ENCODE measurements at places on chromosomes 4 and X.

- DNase-seq, result no peak
These were observed 256.2 kb downstream of the FSTL5 start for GRCh38 chr4:161907590-161907955.

GRCh38 chrX:16077811-16078210 lies 45.6 kb upstream of the GRPR start:
- no peak for DNase-seq

DNA sequence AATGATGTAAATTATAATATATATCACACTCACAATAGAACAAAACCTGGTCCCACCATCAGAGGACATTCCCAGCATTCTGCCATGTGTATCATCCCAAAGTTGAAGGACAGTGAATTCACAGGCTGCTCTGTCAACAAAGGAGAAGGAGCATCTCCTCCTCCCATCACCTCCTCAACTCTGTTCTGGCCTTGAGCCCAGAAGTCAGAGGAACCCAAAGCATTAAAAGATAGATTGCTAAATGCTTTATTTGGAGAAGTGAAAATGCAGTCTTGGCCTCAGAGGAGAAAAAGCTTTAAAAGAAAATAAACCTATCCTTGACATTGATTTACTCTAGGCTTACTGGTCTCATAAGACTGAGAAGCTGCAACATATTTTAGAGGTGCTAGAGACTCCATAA lies 268.8 kb upstream of the RASGEF1B start:
- no peak for DNase-seq

- no peak for DNase-seq
These were observed 178.9 kb upstream of the VEGFC start for GRCh38 chr4:176971576-176972115.

DNA sequence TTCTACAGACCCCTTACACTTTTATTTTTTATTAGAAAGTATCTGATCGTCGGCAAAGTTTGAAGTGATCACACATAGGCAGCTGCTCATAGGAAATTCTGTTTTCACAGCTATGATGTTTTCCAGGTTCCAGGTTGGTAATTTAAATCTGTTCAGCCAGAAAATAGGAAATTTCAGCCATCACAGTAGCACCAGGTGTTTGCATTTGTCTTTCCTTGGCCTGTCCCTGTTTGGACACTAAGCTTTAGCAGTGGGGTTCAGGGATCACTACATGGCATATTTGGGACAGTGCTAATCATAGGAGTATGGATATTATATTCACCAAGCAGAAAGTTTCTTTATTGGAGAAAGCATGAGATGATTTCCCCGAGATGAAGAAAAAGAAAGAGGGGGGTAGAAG lies 92.9 kb downstream of the ANK2 start:
- DNase-seq, result no peak

DNA sequence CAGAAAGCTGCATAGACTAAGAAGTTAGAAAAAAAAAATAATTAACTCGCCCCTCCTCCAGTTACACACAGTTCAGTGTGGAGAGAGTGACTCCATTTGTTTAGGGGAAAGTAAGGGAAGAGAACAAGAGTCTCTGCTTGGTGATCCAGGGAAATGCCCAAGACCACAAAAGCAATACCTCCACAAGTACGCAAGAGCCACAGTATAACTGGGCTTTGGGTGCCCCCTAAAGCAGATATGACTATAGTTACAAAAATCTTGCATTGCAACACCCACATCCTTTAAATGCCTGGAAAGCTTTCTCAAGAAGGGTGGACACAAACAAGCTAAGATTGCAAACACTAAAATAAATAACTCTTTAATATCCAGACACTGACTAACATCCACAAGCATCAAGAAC lies 164.2 kb upstream of the NRK start:
- DNase-seq, result no peak

- no peak for DNase-seq
These were observed 10.8 kb upstream of the TMPRSS11B start for GRCh38 chr4:68256284-68256683.
